ENCODE measurements at places on chromosomes 3 and 15. TPM values are rescaled to one million over a fixed set of nuclear protein-coding genes. Genes with fewer than 3 reads are reported as not detected.
A peak's percentile ranks its signal among the peaks of the same experiment; 100 is the strongest.

Gene XIRP1
- total RNA-seq: not detected

Gene RTP4
- total RNA-seq: 8.2 TPM

DNA sequence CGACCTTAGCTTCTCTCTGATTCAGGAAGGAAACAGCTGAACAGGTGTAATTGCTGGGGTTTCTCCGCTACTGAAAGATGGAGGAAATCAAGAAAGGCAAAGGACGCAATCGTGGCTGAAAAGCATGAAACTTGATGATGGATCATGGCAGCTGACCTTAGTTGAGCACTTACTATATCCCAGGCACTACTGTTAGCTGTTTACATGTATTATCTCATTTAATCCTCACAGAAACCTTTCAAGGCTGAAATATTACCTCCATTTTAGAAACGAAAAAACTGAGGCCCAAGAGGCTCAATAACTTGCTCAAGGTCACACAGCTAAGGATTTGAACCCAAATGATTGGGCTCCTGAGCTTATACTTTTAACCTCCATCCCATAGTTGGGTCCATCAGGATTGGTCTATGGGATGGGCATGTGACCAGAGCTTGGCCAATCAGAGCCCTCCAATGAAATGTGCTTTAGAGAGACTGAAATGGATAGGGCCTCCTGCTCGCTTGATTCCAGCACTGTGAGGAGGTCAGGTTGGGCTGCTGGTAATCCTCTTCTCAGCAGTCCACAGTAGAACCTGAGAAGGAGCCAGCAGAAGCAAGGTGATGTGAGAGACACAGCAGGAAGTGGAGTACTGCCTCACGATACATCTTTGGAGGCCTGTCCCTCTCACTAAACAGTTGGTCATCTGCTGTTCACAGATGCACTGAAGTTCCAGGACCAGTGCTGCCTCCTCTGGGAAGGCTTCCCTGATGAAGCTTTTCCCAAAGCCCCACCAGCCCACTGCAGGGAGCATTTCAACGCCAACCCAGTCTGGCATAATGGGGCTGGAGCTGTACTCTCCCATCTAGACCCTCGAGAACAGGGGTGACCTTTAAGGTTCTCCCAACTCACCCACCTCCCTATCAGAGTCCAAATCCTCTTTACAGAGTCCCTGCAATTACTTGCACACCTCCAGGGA, 10.4 kb downstream of the CLN6 start:
- no peak for DNase-seq
- no peaks in the 10 kb centered on the region for H3K4me1 ChIP-seq
- no peak overlapping the region for H3K27ac ChIP-seq
- H3K4me3 ChIP-seq: no peak overlapping the region
- H3K36me3 ChIP-seq: no peaks in the 10 kb centered on the region
- no peaks in the 10 kb centered on the region for H3K27me3 ChIP-seq

GRCh38 chr3:17154941-17155340, 270.2 kb downstream of the PLCL2 start:
- no peak overlapping the region for H3K4me3 ChIP-seq
- no peak for DNase-seq
- H3K36me3 ChIP-seq: no peaks in the 10 kb centered on the region
- H3K4me1 ChIP-seq: no peaks in the 10 kb centered on the region
- H3K27ac ChIP-seq: no peak overlapping the region

- H3K4me1 ChIP-seq: no peaks in the 10 kb centered on the region
- H3K4me3 ChIP-seq: no peak overlapping the region
- H3K36me3 ChIP-seq: no peaks in the 10 kb centered on the region
- H3K27me3 ChIP-seq: no peaks in the 10 kb centered on the region
Measured at GRCh38 chr15:56445746-56446145, 19.2 kb downstream of the MNS1 start.

DNA sequence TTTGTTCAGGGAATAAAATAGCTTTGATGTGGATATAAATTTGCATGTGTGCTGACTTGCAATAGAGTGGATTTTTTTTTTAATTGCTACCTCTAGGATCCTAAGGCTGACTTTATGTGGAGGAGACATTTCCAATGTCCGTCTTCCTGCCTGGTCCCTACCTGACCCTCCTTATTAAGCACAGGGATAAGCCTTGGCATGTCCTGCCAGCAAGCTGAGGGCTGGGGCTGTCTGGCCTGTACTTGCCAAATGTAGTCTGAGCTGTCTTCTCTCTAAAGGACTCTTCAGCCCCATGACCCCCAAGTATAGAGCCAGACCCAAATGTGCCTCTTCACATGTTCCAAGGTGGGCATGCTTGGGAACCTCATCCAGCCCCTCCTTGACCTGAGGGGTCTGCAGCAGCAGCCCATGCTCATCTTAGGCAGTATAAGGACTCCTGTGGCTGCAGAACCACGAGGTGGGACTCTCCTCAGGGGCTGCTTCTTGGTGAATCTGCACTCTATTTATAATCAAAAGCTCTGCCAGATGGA, 88.8 kb downstream of the CACNA1D start:
- no peak for DNase-seq
- H3K27ac ChIP-seq: no peak overlapping the region
- H3K4me3 ChIP-seq: no peak overlapping the region
- no peaks in the 10 kb centered on the region for H3K27me3 ChIP-seq

GRCh38 chr3:69088063-69088462, 3.3 kb downstream of the ARL6IP5 start:
- H3K27me3 ChIP-seq: no peaks in the 10 kb centered on the region
- peak overlapping the region; percentile 94 for H3K27ac ChIP-seq
- DNase-seq: no peak

GRCh38 chr15:39685999-39686613, 96.5 kb downstream of the FSIP1 start:
- H3K4me3 ChIP-seq: no peak overlapping the region
- no peaks in the 10 kb centered on the region for H3K4me1 ChIP-seq
- H3K27ac ChIP-seq: no peak overlapping the region
- peak; percentile 56 for DNase-seq

DNA sequence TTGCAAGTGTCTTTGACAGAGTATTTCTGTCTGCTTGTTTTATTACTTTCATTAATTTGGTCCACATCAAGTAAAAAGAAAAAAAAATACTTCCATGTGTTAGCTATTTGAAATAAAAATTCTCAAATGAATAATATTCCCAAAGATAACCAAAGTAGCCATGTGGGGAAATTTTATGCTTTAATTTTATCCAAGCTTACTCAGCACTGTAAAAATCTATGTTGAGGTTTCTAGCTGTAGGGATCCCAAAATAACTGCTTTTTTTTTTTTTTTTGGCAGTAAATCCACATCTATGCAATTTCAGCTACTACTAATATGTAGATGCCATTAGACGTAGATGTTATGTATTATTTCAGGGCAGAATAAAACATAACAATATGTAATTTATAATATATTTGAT, 35.4 kb upstream of the CNTN6 start:
- no peaks in the 10 kb centered on the region for H3K27me3 ChIP-seq
- DNase-seq: no peak
- H3K27ac ChIP-seq: no peak overlapping the region
- no peak overlapping the region for H3K4me3 ChIP-seq

Gene SI
- not detected for total RNA-seq

Gene HES1
- 2.4 TPM for total RNA-seq

GRCh38 chr3:63960048-63960711, 48.0 kb upstream of the SCAANT1 start:
- H3K4me3 ChIP-seq: no peak overlapping the region
- H3K27ac ChIP-seq: no peak overlapping the region
- DNase-seq: peak; percentile 16
- peaks cover 17% of the 10 kb centered on the region for H3K36me3 ChIP-seq
- peaks cover 7% of the 10 kb centered on the region for H3K4me1 ChIP-seq

Gene SLC51B
- not detected for total RNA-seq

GRCh38 chr3:139676108-139676507, 1.7 kb downstream of the NMNAT3 start:
- H3K27ac ChIP-seq: no peak overlapping the region
- H3K4me3 ChIP-seq: no peak overlapping the region
- H3K27me3 ChIP-seq: peaks cover 5% of the 10 kb centered on the region
- peaks cover 12% of the 10 kb centered on the region for H3K4me1 ChIP-seq
- H3K36me3 ChIP-seq: no peaks in the 10 kb centered on the region

GRCh38 chr3:141913150-141913811, 36.8 kb downstream of the ATP1B3 start:
- no peak overlapping the region for H3K4me3 ChIP-seq
- no peaks in the 10 kb centered on the region for H3K27me3 ChIP-seq
- no peaks in the 10 kb centered on the region for H3K4me1 ChIP-seq
- peak; percentile 65 for DNase-seq

GRCh38 chr3:12970684-12971083, 102.5 kb downstream of the IQSEC1 start:
- peaks cover 57% of the 10 kb centered on the region for H3K36me3 ChIP-seq
- peaks cover 46% of the 10 kb centered on the region for H3K4me1 ChIP-seq
- H3K27me3 ChIP-seq: no peaks in the 10 kb centered on the region
- H3K4me3 ChIP-seq: no peak overlapping the region
- no peak overlapping the region for H3K27ac ChIP-seq

Gene ZIC1
- total RNA-seq: not detected
